ENCODE measurements at places on chromosomes 7 and 10. TPM values are rescaled to one million over a fixed set of nuclear protein-coding genes. Genes with fewer than 3 reads are reported as not detected.
A peak's percentile ranks its signal among the peaks of the same experiment; 100 is the strongest.

DNA sequence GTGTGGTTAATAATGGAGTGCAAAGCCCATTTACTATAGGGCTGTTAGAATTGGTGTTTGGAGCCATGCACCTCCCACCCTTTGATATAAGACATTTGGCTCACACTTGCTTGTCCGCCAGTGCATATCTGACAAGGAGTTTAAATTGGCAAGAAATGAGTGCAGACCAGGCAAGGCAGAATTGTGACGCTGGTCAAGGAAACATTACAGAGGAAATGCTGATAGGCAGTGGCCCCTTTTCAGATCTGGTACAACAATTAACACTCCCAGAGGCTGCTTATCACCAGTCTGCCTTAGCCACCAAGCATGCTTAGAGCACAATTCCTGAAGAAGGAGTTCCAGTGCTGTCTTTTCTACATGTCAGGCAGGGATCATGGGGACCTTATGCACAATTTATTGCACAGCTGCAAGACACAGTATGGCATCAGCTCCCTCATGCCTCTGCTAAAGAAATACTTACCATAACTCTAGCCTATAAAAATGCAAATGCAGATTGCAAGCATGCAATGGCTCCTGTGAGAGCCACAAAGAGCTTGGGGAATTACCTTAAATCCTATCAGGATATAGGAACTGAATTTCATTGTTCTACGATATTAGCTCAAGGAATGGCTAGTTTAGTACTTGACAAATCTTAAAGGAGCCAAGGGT is 35.2 kb downstream of the OR13A1 start:
- no peak for DNase-seq

DNA sequence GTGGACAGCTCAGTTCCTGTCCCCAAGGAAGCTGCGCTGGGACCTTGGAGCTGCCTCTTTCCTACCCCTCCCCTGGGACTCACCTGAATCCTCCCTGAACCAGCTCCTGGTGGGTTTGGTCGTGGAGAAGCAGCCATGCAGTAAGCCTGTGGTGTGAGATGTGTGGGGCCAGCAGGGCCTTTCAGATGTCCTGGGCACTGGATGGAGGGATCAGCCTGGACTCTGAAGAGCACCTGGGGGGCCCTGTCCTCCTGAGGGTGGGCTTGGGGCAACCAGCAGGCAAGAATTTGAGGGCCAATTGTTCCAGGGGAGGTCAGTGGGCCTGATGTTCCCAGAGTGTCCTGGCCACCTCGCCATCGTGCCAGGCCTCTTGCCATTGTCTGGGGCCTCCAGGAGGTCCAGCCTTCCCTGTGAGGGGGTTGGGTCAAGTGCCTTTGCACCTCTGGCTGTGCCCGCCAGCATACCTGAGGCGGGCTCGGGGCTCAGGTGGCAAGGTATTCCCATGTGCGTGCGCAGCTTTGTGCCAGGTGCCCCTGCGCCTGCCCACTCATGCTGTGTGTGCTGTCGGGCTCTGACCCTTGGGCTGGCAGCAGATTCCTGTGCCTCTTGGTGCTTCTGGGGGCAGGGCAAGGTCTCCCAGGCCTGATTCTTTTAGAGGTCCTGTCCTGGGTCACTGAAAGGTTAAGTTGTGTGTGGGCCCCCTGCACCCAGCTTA is 7.3 kb downstream of the TRIM8 start:
- no peak for DNase-seq

- DNase-seq: peak; percentile 14
Observed at GRCh38 chr7:54689394-54690049, 69.5 kb downstream of the SEC61G start.

DNA sequence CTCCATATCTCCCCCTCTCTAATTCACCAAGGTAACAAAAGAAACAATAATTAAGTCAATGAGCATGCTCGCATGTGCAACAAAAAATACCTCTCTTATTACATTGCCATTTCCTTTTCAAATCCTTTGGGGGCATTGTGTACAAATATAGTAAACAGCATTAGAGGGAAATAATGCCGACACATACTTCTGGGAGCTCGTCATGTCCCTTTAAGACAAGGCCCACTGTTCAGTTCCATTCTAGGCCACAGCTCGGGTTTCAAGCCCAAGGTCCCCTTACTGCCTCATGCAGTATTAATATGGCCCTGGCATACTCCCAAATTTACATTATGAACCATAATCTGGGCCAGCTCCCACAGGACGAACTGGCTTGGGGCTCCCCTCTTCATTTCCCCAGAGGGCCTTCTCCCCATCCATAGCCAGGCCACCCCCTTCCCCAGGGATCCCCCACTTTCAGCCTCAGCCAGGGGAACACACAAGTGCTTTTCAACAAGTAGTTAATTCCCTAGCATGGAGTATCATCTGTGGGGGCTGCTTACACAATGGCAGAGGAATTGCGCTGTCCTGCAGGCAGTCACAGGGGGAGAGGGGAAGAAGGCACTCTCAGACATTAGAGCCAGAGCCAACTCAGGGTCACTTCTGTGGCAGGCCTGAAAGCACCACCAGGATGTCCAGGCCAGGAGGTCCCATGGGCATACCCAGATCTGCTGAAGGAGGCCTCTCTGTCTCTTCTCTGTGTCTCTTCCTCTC is 110.6 kb downstream of the KCNMA1 start:
- peak; percentile 13 for DNase-seq

DNA sequence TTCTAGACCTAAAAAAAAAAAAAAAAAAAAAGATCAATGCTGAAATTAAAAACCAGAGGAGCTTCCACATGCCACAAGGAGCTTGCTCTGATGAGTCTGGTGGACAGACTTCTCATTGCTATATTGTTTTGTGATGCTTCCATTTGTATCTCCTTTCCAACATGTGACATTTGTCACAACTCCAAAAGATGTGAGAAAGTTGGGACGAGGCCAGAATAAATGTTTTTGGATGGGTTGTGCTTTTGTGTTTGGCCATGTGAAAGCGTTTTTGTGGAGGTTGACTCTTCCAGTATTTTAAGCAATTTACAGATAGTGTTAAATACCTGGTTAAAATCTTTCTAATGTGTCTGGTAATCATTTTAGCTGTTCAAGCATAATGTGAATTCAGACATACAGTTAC is 280.1 kb downstream of the SKAP2 start:
- DNase-seq: no peak

- DNase-seq: no peak
Observed at GRCh38 chr10:88523739-88524400, 59.2 kb downstream of the RNLS start.

GRCh38 chr10:27527666-27528295 is 23.7 kb downstream of the RAB18 start:
- no peak for DNase-seq

- no peak for DNase-seq
Observed at GRCh38 chr10:110364531-110364937, 59.8 kb upstream of the SMNDC1 start.

DNA sequence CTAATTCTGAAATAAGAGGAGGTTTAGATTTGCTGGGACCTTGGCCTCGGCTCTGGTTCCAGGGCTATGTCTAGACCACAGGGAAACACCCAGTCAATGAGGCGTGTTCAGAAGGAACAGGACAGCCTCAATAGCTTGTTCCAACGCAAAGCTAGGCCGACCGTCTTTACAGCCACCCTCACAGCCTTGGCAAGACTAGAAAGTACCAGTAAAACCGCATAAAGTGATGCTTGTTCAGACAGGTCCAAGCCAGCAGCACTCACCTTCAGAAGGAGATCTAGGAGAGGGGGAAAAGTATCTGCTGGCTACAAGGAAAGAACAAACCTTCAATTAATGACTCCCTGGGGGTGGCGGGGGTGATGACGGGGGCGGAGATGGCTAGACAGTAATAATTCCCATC is 50.1 kb upstream of the LMTK2 start:
- no peak for DNase-seq

DNA sequence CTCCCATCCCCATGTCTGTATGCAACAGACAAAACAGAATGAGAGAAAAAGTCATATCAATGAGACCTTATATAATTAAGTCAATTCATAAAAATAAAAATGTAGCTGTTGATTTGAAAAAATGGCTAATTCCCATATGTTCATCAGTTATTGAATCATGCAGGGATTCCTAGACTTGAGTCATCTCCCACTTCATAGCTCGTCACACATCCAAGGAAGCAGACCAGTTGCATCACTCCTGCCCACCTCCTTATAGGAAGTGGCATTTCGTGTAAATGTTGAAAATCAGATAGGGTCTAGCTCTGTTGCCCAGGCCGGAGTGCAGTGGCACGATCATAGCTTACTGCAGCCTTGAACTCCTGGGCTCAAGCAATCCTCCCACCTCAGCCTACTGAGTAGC is 56.1 kb upstream of the SH2B2 start:
- peak; percentile 58 for DNase-seq

GRCh38 chr10:106708506-106708905 is 456.0 kb downstream of the SORCS1 start:
- DNase-seq: no peak

DNA sequence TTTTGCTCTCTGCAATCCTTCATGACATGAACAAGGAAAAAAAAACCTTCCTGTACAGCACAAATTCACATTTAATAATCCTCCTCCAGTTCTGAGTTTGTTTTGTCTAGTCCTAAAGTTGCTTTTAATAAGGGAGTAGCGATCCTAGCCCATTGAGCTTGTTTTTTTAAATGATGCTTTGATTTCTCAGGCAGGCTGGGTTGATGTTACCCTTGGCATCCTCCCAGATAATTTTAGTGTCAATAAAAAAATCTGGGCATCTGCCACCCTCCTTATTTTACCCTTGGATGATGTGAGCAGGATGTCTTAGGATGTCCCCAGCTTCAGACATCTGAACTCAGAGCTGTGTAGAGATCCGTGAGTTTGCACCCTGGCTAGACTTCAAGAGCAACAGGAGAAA is 33.9 kb upstream of the PROSER2 start:
- DNase-seq: no peak

GRCh38 chr7:34036972-34037792 is 131.8 kb downstream of the BMPER start:
- no peak for DNase-seq

DNA sequence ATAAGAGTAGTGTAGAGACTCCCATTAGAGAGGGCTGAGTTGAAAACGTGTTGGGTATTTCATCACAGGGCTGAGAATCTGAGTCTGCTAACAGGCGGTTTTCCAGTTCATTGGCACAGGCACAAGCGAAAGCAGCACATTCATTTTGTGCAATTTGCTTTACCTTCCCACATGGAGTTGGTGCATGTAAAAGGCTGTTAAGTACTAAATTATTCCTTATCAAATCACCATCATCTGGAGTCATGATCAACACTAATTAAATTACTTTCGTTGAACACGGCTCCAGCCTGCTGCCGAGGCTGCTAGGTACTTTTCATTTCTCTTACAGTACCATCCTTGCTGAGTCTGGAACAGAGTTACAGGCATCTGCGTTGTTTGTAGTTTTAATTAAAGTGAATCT is 43.8 kb downstream of the ETV1 start:
- DNase-seq: no peak

DNA sequence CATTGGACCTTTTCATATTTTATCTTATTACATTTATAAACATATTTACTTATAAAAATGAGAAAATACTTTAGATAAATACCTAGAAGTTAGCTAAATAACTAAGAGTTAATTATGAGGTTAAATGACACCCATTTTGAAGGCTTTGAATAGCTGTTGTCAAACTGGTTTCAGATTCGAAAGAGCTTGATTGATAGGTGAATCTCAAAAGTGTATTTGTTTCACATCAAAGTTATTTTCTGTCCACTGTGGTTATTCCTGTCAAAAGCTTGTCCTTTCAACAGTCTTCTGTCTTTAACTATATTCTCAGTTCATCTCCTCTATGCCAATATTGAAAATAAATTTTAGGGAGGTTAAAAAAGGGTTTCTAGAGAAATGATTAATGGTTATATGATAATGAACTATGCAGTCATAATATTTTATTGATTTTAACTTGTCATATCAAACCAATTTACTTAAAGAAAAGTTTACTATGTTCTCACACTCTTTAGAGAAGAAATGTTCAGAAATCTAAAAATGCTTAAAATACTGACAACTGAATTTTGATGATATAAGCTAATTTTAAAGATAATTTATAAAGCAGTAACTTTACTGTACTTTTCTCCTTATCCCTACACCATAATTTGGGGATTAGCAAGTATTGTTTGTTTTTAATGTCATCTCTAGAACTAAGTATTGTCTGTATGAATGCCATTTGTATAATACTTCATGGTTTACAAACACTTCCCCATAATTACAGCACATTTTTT is 72.0 kb upstream of the FOXP2 start:
- no peak for DNase-seq

- no peak for DNase-seq
Observed at GRCh38 chr7:46137725-46138124, 216.7 kb upstream of the IGFBP3 start.

- DNase-seq: no peak
Observed at GRCh38 chr10:3793553-3793952, 8.5 kb upstream of the KLF6 start.

DNA sequence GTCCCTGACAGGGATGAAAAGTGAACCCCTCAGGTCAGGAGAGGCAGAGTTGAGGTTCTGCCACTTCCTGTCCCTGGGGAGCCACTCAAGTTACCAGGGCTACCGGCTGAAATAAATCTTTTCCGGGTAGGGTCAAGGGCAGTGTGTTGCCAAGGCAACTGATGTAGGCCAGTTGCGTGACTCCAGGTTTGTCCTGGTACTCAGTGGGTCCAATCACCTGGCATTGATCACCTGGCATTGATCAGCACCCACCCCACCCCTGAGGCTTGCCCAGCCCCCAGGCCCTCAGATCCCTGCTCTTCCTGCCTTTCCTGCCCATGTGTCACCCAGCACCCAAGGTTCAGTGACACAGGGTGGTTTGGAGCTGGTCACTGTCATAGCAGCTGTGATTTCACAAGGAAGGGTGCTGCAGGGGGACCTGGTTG is 5.9 kb downstream of the SAP25 start:
- DNase-seq: no peak

DNA sequence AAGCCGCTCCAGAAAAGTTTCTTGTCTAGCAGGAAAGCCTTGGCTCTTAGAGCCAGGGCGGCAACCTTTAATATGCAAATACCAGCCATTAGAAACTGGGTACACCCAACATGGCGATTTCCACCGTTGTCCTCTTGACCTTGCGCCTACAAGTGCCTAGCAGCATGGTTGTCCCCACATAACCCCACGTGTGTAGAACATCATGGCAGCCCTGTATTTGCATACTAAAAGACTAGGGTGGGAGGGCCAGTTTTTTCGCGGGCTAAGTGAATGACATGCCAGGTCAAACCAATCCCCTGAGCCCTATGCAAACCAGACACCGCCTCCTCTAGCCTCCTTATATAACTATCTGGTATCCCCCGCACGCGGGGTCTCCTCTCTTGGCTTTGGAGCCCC is 58.4 kb upstream of the FZD8 start:
- no peak for DNase-seq

DNA sequence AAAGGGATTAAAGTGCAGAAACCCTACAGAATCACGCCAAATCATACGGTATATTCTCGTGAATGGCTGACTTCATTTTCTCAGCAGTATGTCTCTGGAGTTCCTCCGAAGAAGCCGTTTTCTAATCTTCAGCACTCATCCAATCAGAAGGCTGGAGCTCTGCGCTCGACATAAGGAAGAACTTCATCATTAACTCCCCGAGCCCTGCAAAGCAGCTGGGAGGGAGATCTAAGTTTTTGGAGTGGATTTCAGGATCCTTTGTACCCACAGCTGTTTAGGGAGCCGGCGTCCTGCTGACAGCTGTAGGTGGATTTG is 40.7 kb upstream of the SDK1 start:
- DNase-seq: peak; percentile 74

UBE3C gene
- total RNA-seq: 34.0 TPM

OR13A1 gene
- 0.15 TPM for total RNA-seq

PTPN12 gene
- 19.3 TPM for total RNA-seq

SAMD9 gene
- total RNA-seq: not detected

CYP26A1 gene
- 1.2 TPM for total RNA-seq

ERVW-1 gene
- total RNA-seq: not detected

COL28A1 gene
- 0.83 TPM for total RNA-seq

C7orf57 gene
- total RNA-seq: not detected

FANK1 gene
- total RNA-seq: 7.5 TPM

SHLD2 gene
- total RNA-seq: 17.6 TPM

EN2 gene
- total RNA-seq: not detected

All from cardiac muscle cell (in vitro differentiated cells and primary cell).